Mesendoderm (in vitro differentiated cells): ENCODE measurements at places on chromosomes 3 and 15.
A peak's percentile ranks its signal among the peaks of the same experiment; 100 is the strongest.

- DNase-seq = no peak
Observed at GRCh38 chr15:89374086-89374981, 39.7 kb upstream of the POLG start.

DNA sequence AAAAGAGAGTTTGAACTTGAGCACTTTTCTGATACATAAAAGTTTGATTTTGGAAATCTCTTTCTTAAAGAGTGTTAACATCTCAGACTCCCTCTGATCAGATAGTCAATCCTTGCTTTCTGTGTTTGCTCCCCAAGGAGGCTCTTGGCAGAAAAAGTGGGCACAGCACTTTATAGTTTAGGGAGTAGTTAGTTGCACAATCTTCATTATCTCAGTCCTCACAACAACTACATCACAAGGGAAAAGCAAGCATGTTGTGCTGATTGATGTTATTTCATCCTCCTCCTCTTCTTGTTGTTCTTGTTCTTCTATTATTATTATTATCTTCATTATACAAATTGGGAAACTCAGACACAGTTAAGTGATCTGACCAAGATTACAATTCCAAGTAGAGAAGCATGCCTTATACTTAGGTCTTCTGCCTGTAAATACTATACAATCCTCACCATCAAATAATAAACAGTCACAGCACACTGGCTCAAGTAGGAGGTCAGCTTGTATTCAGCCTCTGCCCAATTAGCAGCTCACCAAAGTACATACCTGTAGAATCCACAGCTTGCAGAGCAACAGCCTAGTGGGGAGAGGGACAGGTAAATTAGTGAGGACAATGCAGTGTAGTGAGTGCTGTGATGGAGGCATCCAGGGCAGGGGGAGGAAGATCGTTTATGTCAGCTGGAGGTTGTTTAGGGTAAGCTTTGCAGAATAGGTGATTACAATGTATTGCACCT is 304.1 kb upstream of the MME start:
- peak; percentile 34 for DNase-seq

DNA sequence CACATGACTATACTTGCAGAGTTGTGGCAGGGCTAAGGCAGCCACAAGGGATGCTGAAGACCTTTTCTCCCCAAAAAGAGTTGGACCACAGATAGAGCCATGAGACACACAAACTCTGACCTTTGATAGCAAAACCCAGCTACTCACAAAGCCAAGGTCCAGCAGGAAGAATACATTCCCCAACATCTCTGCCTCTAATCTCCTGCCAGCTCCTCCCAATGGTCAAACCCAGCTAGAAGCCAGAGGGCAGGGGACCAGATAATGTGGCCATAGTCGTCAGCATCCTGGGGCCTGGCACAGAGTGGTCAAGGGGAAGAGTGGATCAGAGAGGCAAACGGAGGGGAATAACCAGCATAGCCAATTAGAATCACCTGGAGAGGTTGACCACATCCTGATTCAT is 28.2 kb downstream of the SLC6A1 start:
- DNase-seq = no peak

DNA sequence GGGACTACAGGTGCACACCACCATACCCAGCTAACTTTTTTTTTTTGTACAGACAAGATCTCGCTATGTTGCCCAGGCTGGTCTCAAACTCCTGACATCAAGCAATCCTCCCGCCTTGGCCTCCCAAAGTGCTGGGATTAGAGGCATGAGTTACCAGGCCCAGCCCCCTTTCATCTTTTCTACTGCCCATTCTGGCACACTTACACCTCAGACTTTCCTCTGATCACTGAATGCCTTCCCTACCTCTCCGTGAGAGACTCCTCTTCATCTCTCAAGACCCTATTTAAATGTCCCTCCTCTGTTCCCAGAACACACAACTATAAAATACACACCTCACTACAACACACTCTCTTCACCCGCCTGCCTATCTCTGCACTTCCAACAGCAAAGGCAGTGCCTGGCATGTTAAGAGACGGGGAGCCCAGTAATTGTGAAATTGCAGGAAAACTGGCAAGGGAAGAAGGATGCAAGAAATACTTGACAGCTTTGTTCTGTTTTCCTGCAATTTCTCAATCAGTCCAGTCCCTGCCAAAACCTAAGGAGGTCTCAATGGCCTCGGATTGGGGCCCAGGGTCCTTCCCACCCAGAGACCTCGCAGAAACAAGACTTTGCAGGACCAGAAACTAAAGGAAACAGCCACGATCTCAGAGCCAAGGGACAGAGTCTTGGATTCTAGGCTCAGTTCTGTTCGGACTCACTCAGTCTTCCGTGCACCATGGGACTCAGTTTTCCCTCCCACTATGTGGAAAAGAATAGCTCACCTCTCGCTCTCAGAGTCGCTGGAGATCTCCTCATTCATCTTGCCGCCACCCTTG is 849 bp downstream of the RRP9 start:
- peak; percentile 12 for DNase-seq

DNA sequence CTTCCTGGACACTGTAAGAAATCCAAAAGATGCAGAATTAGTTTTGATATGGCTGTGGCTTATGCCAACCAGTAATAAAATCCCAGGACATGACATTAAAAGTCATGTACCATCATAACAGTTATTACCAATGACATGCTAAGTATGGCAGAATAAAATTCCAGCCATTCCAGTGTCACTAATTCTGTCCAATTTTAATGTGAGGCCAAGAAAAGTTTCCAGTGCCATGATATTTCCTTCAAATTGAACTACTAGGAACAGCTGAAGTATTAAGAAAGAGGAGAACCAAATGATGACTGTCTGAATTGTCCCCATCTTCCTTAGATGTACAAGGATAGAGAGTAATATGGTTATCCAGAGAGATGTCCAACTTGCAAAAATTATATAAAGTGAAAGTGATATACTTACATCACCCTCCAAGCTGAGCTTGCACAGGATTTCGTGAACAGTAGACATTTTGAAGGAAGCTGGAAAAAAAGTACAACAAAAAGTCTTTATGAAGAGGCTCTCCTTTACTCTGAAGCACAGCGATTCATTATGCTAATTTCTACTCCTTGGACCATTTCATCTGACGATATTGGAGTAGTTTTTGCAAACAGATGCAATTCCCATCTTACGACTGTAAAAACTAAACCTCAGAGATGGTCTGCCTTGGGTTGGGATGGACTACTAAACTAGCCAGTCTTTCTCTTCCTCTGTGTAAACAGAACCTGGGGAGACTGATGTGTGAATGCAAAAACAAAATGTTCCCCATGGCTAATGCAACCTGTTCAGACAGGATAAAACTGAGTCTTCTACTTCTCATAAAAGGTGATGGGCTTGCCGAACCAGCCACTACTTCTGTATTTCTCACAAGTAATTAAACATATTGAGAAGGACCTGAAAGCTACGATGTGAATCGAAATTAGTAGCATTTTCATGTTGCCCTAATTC is 11.9 kb downstream of the ANXA2 start:
- DNase-seq = no peak

GRCh38 chr3:185280572-185281365 is 26.9 kb upstream of the EHHADH start:
- DNase-seq = peak; percentile 70

DNA sequence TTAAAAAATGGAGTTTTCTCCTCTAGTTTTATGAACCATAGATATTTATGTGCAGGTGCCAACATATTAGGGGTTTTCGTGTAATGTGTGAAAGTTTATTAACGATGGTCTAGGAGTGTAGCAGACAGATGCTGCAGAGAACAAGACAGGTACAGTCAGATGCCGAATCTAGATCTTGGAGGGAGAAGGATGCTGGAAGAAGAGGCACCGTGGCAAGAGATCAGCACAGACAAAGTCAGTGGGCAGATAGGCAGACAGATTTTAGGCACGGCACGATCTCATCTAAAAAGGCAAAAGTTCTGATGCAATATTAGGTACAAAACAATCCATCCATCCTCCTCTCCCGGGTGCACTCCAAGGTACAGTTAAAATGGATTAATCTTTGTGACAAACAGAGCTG is 161.6 kb downstream of the TIGIT start:
- DNase-seq = no peak
